Activated naive CD4-positive, alpha-beta T cell treated with anti-CD3 and anti-CD28 coated beads, Interleukin-2, amount 50 U/mL, for 16 hours (primary cell): ENCODE measurements at places on chromosomes 1 and 21.

GRCh38 chr1:59308839-59309238, 11.9 kb downstream of the FGGY start:
- DNase-seq = no peak

DNA sequence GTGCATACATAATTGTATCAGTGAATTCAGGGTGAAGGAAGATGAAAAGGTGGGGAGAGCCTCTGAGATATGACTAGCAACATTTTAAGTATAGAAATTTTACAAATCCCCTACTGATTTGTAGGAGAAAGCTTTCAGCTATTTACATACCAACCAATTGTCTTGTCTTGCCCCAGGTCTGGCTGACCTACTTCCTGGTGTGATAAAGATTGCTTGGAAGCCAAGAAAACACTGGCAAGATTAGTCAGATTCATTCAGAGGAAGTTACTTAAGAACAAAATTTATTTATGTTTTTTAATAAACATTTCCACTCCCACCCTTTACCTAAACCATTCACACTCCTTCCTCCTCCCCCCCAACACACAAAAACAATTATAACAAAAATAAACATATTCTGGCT, 17.5 kb downstream of the PTGS2 start:
- DNase-seq = no peak

DNA sequence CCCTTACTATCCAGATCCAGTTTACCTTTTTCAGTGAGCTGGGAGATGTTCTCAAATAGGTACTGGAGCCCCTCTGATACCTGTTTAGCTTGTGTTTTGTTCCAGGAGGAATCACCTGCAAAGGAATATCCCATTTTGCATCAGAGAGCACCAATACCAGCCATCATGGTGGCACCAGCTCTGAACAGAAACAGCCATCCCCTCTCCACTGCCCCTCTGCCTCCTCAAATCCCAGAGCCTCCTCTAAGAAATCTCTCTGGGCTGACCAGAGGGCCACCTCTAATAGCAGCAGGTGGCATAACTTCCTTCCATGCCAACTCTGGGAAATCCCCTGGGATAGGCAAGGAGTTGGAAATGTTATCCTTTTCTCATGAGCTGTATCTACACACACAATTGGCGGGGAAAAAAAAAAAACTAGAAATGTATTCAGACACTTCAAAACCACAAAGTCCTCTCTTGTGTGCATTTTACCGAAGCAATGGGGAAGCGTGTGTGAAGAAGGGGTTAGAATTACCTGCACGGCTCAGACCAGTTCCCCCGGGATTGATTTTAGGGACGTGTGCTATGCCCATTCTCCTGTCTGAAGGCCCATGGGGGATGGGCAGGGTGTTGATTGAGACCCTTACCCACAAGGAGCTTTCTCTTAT, 2.4 kb downstream of the PGLYRP4 start:
- DNase-seq = no peak

DNA sequence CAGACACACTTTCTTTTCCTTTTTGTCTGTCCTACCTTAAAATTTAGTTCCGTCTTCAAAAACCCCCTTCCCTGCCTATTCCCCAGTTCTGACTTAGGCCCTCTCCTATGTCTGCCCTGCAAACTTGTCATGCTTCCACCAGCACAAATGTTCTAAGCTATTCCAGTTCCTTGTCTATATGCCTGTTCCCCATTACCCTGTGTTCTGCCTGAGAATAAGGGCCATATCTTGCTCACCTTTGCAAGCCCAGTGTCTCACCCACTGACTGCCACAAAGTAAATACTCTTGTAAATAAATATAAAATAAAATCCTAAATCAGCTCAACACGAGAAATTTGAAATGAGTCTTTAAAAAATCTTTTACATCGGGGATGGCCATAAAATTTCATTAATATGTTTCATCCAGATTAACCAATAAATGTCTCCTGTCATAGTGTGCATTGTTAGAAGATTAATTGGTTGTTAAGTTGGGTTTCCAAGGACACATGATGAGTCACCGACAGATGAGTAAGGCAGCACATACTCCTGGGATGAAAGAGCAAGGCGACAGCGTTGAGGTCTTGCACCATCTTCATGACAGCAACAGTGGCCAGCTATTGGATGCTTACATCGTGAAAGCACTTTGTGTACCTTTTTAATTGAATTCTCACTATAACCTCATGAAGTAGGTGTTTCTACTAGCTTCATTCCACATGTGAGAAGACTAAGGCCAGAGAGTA, 92.6 kb upstream of the NGF start:
- no peak for DNase-seq

DNA sequence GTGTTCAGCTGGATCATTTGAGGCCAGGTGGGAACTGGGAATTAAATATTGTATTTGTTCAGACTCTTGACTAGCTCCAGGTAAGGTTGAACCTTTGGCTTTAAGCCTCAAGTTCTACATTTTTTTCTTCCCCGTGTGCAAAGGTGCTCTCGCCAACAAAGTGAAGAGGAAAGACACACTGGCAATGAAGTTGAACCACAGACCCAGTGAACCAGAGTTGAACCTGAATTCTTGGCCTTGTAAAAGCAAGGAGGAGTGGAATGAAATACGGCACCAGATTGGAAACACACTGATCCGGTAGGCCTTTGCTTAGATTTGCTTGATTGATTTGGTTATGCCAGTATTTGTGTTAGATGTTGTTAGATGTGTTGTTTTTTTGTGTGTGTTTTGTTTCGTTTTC, 25.5 kb upstream of the RCC1 start:
- no peak for DNase-seq

GRCh38 chr1:19096036-19096833, 113.8 kb downstream of the UBR4 start:
- DNase-seq = no peak

- no peak for DNase-seq
Observed at GRCh38 chr1:19402031-19402813, 83.1 kb downstream of the CAPZB start.

DNA sequence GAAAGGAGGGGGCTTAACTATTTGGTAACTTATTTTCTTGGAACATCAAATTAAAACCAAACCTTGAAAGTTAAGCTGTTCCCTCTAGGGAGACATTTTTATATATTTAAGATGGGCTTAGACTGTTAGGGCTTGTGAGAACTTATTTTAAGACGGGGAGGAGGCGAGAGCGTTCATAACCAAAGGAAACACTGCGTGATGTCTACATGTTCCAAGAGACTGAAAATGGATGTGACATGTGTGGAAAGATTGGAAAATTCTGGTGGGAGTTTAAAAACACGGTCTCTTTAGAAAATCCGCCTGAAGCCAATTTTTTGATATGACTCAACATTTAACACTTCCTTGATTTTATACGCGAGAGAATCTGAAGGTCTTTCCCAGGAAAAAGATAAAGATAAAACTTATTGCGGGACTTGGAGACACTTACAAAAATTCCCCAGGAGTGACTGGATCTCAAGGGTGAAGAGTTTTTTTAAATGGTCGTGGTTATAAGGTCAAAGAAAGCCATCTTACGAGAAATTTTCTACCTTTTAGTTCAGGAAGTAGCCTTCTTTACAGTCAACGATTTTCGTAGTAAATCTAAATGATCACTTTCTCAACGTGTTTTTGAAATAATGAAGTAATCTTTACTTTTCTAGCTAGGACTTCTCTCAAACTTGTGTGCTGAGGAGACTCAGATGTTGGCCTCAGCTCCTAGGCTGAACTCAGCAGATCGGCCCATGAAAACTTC, 828 bp downstream of the PNRC2 start:
- DNase-seq = no peak

- DNase-seq = no peak
Observed at GRCh38 chr21:26832546-26832945, 12.7 kb downstream of the ADAMTS1 start.

GRCh38 chr1:94654459-94654858, 112.9 kb upstream of the F3 start:
- no peak for DNase-seq

GRCh38 chr1:218521414-218522169, 176.5 kb downstream of the TGFB2 start:
- no peak for DNase-seq

DNA sequence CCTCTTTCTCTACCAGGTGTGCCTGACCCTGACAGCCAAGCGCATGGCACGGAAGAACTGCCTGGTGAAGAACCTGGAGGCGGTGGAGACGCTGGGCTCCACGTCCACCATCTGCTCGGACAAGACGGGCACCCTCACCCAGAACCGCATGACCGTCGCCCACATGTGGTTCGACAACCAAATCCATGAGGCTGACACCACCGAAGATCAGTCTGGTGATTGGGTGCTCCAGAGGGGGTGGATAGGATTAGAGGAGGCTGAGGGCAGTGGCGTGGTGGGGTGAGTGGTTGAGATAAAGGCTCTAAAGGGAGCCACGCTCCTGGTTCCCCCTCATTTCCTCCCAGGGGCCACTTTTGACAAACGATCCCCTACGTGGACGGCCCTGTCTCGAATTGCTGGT, 13.1 kb downstream of the ATP1A2 start:
- no peak for DNase-seq

GRCh38 chr1:168945870-168946269, 160.6 kb upstream of the ATP1B1 start:
- no peak for DNase-seq

DNA sequence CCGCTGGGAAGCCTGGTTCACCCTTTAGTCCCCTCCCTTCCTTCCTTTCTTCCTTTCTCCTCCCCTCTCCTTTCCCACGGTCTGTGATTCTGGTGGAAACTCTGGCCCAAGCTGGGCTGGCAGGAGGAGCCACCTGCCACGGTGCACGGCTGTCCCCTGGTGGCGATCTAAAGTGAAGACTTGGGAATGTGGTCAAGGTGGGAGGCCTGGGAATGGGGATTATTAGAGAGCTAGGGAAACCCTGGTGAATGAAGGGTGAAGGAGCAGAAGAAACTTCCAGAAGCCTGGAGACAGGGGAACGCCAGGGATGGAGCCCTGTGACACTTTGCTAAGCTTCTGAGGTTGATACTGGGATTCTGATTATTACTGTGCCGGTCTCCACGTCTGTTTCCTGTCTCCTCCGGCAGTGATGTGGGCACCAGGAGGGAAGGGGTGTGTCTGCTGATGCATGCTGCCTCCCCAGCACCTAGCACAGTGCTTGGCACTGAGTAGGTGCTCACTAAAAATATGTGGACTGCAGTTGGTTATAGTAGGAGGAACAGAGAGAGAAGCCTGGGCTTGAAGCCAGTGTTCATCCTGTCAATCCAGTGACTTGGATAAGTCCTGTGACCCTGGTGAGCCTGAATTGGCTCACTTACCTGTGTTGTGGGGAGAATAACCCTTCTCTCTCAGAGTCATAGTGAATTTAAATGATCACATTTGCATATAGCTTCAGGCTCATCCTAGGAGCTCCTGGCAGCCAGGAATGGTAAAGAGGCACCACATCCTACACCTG, 71.2 kb upstream of the NBPF3 start:
- DNase-seq = peak; percentile 64
